ENCODE measurements at places on chromosomes 3 and 15. TPM values are rescaled to one million over a fixed set of nuclear protein-coding genes. Genes with fewer than 3 reads are reported as not detected.

DNA sequence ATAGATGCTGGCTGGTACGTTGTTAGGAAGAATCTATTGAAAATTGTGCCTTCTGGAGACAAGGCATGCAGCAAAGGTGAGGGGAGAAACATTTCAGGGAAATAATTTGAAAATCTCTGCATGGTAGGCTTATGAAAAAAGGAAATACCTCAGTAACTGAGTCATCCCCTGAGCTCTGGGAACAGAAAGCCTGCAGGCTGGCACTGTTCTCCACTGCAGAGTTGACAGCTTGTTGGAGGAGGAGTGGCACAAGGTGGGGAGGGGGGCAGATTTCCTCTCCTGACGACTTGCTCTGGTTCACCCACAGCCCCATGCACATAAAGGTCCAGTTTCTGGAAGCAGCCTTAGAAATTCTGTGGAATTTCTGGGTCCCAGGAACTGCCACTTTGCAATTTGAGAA, 179.4 kb downstream of the ABHD5 start:
- H3K27ac ChIP-seq, result no peak overlapping the region
- no peak for DNase-seq
- no peaks in the 10 kb centered on the region for H3K4me1 ChIP-seq
- H3K27me3 ChIP-seq, result no peaks in the 10 kb centered on the region
- H3K4me3 ChIP-seq, result no peak overlapping the region

- H3K36me3 ChIP-seq, result no peaks in the 10 kb centered on the region
- no peaks in the 10 kb centered on the region for H3K4me1 ChIP-seq
- no peaks in the 10 kb centered on the region for H3K27me3 ChIP-seq
Observed at GRCh38 chr3:132730891-132731580, 8.8 kb upstream of the NPHP3 start.

DNA sequence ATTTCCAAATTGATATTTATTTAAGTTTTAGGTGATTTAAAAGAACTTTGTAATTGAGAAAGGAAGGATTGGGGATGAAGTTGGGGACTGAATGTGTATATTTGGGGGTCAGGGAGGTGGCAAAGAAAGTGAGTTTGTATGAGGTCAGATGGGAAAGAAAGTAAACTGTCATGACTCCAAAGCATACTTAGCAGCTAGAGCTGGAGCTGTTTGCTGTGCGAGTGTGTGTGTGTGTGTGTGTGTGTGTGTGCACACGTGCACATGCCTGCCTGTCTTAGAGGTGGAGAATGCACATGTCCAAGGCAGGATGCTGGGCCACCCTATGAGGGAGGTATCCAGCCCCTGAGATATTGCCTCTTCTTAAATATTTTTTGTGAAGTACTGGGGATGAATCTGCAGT, 21.0 kb downstream of the BOC start:
- H3K27ac ChIP-seq, result no peak overlapping the region
- H3K27me3 ChIP-seq, result no peaks in the 10 kb centered on the region
- no peaks in the 10 kb centered on the region for H3K4me1 ChIP-seq
- H3K4me3 ChIP-seq, result no peak overlapping the region
- DNase-seq, result no peak

DNA sequence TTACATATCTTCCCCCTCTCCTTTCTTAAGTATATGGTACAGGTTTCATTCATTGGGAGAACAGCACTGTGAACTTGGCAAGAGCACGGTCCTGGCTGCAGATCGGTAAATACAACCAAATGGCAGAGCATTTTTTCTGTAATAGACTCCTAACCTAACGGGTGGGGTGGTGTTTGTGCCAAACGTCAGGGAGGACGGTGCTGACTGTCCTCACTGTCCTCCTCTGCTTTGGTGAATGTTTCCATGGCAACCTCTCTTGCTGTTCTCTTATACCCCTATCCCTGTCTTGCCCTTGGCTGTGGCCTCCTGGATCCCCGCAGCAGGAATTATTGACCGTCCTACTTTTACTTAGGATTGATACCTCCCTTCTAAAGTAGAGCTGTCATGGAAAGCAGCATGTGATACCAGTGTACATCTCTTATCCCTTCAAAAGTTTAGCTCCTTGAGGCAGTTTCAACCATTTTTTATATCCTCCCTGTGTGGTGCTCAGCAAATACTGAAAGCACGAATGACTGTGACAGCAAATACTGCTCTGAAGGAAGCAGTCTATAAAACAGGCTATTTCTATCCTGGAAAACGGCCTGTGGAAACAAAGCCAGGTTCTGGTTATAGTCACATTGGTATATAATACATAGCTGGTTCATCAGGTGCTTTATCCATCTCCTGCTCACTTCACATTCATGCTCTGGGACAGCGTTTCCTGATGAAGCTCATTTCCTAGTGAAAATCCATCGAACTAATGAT, 275.4 kb upstream of the C2CD4B start:
- H3K4me1 ChIP-seq, result no peaks in the 10 kb centered on the region
- H3K27me3 ChIP-seq, result no peaks in the 10 kb centered on the region
- no peak overlapping the region for H3K27ac ChIP-seq
- H3K4me3 ChIP-seq, result no peak overlapping the region
- DNase-seq, result no peak

GRCh38 chr15:49041426-49041825, 4.8 kb downstream of the SECISBP2L start:
- no peaks in the 10 kb centered on the region for H3K27me3 ChIP-seq
- no peak for DNase-seq
- H3K27ac ChIP-seq, result no peak overlapping the region

GRCh38 chr15:81301385-81301784, 22.6 kb downstream of the STARD5 start:
- peak overlapping the region; percentile 49 for H3K27ac ChIP-seq
- no peaks in the 10 kb centered on the region for H3K27me3 ChIP-seq

The TBC1D23 gene
- polyA plus RNA-seq, result 19.0 TPM

The GOLGA6L10 gene
- polyA plus RNA-seq, result 0.98 TPM

DNA sequence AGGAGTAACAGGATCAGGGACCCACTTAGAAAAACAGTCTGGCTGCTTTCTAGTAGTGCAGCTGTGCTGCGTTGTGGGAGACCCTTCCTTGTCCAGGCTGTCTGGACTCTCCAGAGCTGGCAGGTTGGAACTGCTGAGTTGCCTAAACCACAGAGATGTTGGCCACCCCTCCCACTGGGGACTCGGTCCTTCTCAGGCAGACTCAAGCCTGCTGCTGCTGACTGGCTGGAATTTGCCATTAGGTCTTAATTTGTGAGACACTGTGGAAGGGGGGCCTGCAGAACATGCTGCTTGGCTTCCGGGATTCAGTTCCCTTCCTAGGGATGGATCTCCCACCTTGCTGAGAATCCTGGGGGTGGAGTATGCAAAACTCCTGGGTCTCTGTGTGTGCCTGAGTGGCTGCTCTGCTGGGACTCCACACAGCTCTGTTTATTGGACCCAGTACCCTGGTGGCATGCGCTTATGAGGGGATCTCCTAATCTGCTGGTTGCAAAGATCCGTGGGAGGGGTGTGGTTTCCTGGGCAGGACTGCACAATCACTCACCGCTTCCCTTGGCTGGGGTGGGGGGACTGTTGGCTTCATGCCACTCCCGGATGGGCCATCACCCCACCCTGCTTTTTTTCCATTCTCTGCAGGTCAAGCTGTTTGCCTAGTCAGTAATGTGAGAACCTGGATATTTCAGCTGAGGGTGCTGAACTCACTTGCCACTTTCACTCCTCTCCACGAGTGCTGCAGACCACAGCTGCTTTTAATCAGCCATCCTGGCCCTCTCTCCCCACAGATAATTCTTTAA, 150.5 kb downstream of the CFAP20DC start:
- H3K27me3 ChIP-seq, result no peaks in the 10 kb centered on the region
- no peak overlapping the region for H3K27ac ChIP-seq
- DNase-seq, result no peak
